ENCODE measurements at places on chromosomes 5 and 9.

GRCh38 chr9:90775657-90776056 lies 26.0 kb upstream of the SYK start:
- DNase-seq, result no peak

- DNase-seq, result no peak
Observed at GRCh38 chr9:406886-407654, 192.4 kb downstream of the DOCK8 start.

DNA sequence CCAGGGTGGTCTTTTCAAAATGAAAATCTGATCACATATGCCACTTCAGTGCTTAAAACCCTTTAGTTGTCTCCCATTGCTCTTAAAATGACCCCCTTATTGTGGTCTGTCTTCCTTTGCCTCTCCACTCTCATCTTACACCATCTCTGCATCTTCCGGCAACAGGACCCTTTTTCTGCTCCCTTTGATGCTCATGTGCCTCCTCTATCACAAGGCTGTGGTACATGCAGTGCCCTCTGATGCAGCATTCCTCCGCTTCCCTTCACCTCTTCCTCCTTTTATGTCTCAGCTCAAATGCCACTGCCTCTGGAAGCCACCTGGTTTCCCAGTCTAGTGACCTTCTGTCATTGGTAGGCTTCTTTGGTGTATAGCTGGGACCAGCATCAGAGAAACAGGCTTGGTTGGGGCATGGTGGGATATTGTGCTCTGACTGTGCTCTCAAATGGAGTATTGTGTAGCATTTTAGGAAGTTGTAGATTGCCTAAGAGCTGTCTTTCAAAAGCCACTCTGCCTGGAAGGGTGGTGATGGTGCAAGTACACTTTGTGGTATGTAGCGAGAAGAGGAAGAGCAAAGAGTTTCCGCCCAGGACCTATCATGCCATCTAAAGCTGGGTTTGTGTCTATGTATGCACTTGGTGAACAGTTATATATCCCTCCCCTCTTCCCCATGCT lies 28.1 kb downstream of the ARHGAP26 start:
- no peak for DNase-seq

DNA sequence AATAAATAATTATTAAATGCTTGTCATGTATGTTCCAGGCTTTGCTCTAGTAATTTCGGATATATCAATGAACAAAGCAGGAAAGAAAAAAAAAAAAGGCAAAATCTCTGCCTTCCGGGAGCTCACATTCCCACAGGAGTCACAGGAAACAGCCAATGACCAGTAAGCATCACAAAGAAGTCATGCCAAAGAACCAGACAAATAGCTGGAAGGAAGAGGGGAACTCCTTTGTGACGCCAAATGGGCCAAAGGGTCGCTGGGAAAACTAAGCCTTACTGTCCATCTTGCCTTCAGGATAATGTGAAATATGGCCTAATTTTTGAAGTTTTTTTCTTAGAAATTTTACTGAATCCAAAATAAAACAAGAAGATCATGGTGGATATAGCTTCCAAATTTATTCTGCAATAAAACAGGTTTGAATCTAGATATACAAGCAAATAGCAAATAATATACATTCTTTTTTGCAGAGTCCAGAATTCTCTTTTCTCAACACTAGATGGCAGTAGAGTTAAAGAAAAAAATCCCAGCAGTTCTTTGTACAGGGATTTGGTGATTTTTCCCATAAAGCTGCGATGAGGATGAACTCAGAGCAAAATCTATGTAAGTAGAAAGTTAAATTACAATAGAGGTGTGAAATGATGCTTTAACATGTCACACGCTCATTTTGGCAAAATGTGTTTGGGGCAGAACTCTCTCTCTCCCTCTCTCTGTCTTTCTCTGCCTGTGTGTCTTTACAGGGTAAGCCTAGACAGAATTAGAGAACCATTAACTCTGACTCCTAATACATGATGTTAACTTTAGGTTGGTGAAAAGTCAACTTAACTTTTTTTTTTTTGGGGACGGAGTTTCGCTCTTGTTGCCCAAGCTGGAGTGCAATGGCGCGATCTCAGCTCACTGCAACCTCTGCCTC lies 60.0 kb upstream of the TUT7 start:
- no peak for DNase-seq

DNA sequence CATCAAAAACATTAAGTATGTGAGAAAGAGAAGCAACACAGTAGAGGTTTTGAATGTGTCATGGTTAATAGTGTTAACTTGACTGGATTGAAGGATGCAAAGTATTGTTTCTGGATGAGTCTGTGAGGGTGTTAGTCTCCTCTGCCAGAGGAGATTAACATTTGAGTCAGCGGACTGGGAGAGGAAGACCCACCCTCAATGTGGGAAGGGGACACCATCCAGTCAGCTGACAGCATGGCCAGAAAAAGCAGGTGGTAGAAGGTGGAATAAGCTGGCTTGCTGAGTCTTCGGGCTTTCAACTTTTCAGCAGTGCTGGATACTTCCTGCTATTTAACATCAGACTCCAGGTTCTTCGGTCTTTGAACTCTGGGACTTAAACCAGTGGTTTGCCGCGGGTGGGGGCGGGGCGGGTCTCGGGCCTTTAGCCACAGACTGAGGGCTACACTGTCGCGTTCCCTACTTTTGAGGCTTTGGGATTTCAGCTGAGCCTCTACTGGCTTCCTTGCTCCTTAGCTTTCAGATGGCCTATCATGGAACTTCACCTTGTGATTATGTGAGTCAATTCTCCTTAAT lies 309.9 kb upstream of the ST8SIA4 start:
- DNase-seq, result peak; percentile 46

GRCh38 chr9:16901590-16901989 lies 31.1 kb upstream of the BNC2 start:
- DNase-seq, result no peak
